ENCODE measurements at places on chromosomes 2 and 18.

DNA sequence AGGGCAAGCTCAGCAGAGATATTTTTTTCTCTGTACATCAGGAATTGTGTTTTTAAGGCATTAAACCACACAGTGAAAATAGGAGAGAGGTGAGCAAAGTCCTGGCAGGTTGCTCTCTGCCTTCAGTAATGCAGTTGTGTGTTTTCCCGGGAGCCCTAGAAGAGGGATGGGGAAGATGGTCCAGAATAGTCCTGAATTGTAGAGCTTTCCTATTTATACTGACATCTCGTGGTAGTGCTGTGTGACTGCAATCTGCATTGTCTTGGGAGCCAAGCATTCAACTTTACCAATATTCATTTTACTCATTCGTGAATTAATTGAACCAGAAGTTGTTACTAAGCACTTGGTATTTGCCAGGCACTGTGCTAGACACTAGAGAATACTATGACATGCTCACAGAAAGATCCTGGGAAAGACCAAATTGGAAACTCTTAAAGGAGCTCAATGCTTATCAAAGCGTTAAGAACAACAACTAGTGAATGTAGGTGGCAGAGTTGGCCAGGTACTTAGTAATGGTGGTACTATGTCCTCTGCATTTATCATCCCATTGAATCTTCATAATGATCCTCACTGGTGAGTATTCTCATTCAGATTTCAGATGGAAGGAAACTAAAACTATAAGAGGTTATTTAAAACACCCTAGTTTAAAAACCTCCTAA is 214.6 kb downstream of the TRIB2 start:
- DNase-seq, result no peak

- DNase-seq, result no peak
Measured at GRCh38 chr2:186561467-186562208, 28.2 kb upstream of the ITGAV start.

DNA sequence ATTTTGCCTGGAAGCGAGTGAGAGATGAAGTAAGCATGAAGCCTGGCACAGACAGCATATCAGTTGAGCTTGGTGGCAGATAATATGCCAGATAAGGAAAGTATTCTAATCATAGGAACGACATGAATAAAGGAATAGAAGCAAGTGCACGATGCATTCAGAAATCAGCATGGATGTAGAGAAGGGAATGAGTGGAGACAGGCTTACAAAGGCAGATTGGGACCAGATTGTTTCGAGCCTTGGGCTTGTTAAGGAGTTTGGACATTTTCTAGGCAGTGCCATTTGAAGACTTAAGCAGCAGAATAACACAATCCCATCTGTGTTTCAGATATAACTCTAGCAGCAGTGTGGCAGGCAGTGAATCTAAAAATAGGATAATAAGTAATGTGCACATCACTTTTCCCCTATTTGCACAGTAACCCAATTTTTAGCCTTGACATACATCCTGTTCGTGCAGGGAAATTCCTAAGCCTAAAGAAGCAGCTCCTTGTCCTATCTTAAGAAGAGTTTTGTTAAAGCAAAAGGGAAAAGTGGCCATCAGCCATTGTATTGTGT is 450.2 kb downstream of the PLCL1 start:
- no peak for DNase-seq

- DNase-seq, result no peak
Measured at GRCh38 chr18:35345460-35345921, 1.3 kb upstream of the ZNF24 start.

DNA sequence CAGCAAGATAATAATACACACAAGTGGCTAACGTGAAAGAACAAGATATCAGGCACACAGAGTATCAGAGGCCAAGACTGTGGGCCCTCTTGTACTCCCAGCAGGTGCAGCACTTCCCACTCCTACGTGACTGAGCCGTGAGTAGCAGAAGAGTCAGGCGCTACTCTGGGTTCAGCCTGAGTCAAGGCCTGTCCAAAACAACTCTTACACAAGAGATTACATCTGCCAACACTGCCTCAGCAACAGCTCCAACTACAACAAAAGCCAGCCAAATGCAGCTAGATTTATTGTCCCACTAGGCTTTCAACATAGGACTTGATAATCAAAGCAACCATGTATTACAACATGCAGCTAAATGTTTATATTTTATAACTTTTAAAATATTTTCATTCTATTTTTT is 56.2 kb downstream of the ITSN2 start:
- DNase-seq, result no peak

DNA sequence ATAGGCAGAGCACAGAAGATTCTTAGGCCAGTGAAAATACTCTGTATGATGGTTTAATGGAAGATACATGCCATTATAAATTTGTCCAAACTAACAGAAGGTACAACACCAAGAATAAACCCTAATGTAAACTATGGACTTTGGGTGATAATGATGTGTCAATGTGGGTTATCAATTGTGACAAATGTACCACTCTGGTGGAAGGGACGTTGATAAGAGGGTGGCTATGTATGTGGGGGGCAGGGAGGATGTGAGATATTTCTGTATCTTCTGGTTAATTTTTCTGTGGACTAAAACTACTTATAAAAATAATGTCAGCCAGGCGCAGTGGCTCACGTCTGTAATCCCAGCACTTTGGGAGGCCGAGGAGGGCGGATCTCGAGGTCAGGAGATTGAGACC is 86.2 kb downstream of the HNRNPLL start:
- DNase-seq, result no peak

DNA sequence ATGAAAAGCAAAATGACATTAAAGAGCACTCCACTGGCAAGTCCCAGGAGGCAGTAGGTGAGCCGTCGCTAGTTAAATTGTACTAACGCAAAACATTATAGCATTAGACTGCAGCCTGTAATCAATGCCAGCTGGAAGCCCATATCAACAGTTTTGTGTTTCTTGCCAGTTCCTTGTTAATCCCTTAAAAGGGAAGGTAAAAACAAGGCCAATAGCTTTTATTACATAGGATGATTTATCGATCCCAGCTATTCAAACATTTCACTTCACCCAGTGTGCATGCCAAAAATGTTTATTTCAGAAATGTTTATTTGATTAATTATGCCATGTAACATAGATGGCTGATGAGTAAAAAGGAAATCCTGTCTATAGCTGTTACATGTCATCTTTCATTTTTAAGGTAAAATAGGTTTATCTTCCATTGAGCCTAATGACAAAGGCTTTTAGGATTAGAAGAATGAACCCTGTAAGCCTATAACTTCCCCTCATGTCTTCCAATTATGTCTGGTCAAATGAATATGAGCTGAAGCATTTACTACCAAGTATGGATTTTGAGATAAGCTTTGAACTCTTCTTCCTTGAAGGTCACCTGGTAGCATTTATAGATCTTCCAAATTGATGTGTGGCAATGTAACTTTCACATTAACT is 591.2 kb downstream of the RNF144A start:
- no peak for DNase-seq

DNA sequence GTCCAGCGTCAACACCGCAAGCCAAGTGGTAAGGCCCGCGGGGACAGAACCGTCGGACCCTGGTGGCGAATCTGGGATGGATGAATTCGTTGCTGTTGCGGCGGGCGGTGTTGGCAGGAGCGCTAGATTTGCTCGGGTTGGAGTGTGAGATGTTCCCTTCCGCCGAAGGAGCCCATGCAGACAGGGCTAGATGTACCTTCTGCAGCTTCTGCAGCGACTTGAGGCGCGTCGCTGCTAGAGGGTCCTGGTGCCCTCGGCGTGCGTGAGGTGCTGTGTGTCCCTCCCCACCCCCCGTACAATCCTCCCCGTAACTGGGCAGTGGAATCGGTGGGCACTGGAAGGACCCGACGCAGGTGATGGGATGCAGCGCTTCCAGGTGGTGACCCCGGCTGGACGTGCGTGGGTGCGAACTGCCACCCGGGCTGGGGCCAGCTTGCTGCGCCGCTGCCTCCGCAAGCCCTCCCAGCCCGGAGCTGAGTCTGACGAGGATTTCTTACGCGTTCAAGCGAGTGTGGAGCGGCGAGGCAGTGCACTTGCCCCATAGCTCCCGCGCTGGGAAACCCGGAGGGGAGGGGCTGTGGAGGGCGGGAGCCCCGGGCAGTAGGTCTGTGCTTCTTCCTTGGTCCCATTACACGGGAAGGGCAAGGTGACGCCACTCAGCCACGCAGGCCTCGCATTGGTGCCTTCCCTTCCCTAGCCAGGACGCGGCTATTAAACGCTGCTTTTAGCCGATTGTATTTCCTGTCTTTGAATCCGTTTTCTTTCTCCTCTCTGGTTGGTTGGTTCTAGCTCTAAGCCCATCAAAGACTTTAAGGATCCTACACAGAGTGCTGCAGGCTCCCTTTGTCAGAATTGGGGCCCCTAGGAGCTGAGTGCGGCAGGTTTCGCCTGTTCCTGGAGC is 34.2 kb downstream of the CHRNA1 start:
- DNase-seq, result peak; percentile 41

DNA sequence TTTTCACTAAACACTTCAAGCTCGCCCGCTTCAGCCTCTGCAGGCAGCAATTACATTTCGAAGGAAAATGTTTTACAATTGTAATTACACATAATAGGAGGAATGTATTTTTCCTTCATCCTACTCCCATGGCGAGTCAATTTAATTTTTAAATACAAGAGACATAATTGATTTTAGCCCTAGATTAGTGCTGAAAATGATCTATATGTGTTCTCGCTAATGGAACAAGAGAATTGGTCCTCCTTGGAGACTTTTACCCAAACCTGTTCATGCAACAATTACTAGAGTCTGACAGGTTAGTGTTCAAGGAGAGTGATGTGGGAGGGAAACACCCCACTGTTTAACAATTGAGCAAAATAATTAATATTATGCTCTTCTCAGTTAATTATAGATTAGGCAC is 509.4 kb upstream of the SETBP1 start:
- no peak for DNase-seq

- no peak for DNase-seq
Measured at GRCh38 chr2:222054813-222055212, 244.0 kb downstream of the PAX3 start.

DNA sequence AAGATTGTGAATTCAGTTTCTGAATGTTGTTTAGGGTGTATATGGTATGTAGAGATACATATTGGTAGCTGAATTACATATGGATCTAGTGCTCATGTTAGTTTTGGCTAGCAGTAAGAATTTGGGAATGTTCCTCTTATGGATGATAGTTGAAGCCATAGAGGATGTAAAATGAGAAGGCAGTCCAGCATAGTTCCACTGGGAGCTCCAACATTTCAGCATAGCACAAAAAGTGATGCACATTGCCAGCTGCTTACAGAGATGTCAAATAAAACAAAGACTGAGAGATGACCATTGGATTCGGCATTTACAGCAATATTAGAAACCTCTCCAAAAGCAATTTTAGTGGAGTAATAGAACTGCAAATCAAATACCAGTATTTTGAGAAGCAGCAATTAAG is 77.4 kb downstream of the EML4 start:
- DNase-seq, result no peak

DNA sequence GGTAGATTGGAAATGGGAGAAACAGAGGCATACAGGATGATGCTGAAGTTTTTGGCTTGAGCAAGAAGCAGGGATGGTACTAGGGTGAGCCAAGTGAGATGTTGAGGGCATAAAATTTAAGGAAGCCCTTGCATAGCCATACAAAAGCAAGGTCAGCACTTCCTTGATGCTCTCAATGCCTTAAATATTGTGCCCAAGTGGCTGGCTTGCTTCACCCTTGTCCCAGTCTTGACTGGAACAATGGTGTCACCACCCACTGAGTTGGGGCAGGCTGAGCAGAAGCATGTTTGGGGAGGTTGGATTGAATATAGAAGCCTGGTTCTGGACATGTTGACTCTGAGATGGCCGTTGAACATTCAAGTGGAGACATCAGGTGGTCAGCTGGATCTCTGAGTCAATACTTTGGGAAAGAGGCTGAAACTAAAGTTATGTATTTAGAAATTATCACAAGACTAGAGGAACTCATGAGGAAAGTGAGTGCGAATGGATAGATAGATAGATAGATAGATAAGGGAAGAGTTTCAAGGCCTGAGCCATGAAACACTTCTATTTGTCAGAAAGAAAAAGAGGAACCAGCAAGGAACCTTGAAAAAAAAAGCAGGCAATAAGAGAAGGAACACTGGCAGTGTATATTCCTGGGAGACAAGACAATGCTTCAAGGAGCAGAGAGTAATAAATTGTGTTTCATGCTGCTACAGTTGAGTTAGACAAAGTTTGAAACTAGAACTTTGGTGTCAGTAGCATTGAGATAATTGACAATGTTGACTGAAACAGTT is 43.0 kb upstream of the HNMT start:
- DNase-seq, result no peak

DNA sequence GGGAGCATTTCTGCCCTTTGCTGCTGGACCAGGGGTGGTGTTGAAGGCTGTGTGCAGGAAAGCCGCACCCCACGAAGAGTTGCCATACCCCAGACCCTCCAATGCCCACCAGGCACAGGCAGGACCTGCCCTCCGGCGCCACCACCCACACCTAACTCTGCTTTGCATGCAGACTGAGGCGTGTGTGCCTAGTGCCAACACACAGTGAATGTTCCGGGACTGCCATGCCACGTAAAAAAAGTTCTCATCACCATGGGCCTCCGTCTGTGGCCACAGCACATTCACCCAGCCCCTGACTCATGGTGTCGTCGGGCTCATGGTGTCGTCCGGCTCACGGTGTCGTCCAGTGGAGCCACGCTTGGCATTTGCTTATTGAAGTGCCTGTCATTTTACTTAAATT is 184.9 kb upstream of the RAB6C start:
- no peak for DNase-seq

GRCh38 chr2:58571181-58571852 is 330.2 kb upstream of the FANCL start:
- DNase-seq, result no peak

DNA sequence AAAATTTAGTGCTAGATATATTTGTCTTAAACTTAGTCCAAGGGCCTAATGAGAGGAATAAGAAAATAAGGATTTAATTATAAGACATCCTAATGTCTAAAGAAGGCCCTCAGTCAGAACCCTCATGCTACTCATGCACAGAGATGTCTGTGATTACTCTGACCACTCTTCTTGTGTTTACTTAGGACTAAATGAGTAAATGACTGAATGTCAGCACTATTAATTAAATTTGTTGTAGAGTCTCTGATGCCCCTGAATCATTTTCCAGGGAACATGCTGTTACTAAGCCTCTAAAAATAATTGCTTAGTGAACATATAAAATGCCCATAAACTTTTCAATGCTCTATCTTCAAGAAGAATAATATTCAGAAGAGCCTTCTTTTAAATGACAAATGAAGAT is 32.4 kb downstream of the GULP1 start:
- DNase-seq, result no peak

- DNase-seq, result no peak
Measured at GRCh38 chr2:234399451-234400246, 97.2 kb downstream of the ARL4C start.

DNA sequence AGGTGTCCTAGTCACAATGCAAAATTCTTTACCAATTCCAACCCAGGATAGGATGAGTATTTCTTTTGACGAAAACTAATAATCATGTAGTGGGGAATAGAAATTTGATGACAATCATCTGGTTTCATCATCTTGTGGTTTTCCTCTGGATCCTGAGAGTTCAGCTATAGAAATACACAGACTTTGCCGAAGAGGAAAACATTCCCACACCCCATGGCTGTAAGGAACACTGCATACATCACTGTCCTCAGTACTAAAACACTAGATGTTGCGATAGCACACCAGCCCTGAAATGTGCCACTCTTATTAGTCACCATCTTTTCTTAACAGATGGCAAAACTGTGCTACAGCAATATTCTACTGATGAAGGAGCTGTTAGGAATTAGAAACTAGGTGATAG is 29.4 kb downstream of the CERKL start:
- DNase-seq, result no peak

Data from activated CD8-positive, alpha-beta memory T cell treated with anti-CD3 and anti-CD28 coated beads, Interleukin-2, amount 50 U/mL, for 4 hours (primary cell).